ENCODE measurements at places on chromosomes 1 and 21. TPM values are rescaled to one million over a fixed set of nuclear protein-coding genes. Genes with fewer than 3 reads are reported as not detected.

DIO1 gene
- not detected for total RNA-seq

CAPN9 gene
- not detected for total RNA-seq

CLCA2 gene
- not detected for total RNA-seq

CASQ1 gene
- total RNA-seq, result not detected

CHD5 gene
- under 0.01 TPM for total RNA-seq

NT5C1A gene
- total RNA-seq, result not detected

ETV3L gene
- not detected for total RNA-seq

SYT6 gene
- 0.13 TPM for total RNA-seq

CRNN gene
- not detected for total RNA-seq

C8B gene
- not detected for total RNA-seq

TINAGL1 gene
- total RNA-seq, result 352 TPM

SOX13 gene
- 6.3 TPM for total RNA-seq

RGS2 gene
- 1.9 TPM for total RNA-seq

FGR gene
- total RNA-seq, result not detected

KCNK1 gene
- 4.7 TPM for total RNA-seq

OR2L3 gene
- not detected for total RNA-seq

CADM3 gene
- total RNA-seq, result not detected

CD101 gene
- total RNA-seq, result 1.6 TPM

CLDN8 gene
- total RNA-seq, result not detected

LYST gene
- 3.3 TPM for total RNA-seq

CR2 gene
- not detected for total RNA-seq

RNU1-2 gene
- total RNA-seq, result under 0.01 TPM

CFHR1 gene
- not detected for total RNA-seq

B3GALT5 gene
- total RNA-seq, result 7.5 TPM

CR1L gene
- not detected for total RNA-seq

OLFM3 gene
- total RNA-seq, result not detected

KIF26B gene
- 2.6 TPM for total RNA-seq

SRP9 gene
- 231 TPM for total RNA-seq

All from mesangial cell (primary cell).